ENCODE measurements at places on chromosomes 7 and 10.

DNA sequence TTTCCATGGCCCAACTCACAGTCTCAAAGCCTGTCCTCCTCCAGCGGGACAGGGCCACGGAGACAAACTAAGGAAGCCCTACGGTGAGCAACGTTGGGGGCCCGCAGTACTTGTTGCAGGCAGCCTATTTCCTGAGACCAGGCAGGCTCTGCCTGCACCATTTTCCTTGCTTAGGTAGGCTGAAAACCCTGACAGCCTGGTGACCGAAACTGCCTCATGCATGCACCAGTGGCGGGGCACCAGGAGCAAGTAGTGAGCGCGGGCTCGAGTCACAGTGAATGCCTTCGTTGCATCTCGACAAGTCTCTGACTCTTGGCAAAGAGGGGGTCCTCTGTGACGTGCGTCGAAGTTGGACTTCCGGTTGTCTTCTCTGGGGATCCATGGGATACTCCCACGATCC is 23.3 kb upstream of the ZNF273 start:
- no peak for DNase-seq

DNA sequence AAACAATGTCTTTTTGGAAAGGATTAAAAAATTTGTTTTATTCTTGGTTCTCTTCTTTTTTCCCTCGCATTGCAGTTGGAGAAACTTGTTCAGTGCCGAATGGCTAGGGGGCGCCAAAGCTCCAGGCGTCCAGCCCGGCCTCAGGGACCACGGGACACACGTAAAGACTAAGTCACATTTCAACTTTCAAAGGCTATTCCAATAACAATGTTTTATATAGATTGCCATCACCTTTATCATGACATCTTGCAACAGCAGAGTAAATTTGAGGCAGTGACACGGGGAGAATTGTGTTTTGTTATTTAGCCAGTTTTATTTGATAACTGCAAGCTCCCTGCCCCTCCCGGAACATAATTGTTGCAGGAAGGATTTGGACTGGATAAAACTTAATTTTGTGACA is 2.2 kb upstream of the IGFBP3 start:
- DNase-seq: no peak

- no peak for DNase-seq
Observed at GRCh38 chr7:159144758-159145489, at the start of gene VIPR2. Gene VIPR2 (minus strand): TSS chr7:159144867. CDS start chr7:159144771, 96 bp downstream.

DNA sequence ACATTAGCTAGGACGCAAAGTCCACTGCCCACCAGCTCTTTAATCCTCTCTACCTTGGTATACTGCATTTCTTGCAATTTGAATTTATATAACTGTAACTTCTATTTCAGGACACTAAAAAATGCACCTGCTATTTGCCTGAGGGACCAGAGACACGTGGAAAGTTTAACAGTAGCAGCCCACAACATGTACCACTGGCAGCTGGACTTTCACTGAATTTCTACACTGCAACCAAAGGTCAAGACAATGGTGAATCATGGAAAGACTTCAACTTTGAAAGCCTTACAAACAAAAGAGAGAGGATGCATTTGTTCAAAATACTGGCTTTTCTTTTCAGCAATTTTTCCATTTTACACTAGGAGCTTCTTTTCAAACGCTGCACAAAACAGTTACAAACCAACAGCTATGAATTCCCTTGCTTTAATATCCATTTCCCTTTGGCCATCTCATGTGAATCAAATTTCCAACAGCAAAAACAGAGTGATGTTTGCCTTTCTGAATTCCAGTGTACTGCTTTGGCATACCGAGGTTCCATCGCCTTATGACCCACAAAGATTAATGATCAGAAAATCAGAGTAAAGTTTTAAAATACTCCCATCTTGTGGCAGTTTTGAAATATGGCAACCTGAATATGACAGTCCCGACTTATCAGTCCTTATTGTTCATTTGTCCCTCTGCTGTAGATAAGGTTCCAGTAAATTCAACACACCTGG is 29.9 kb upstream of the HNRNPH3 start:
- peak; percentile 2 for DNase-seq

GRCh38 chr10:78406648-78407008 is 373.0 kb downstream of the RPS24 start:
- no peak for DNase-seq

GRCh38 chr10:22230158-22230833 is 12.5 kb upstream of the EBLN1 start:
- peak; percentile 83 for DNase-seq

- DNase-seq: no peak
Observed at GRCh38 chr7:137110091-137110509, 233.4 kb downstream of the PTN start.

DNA sequence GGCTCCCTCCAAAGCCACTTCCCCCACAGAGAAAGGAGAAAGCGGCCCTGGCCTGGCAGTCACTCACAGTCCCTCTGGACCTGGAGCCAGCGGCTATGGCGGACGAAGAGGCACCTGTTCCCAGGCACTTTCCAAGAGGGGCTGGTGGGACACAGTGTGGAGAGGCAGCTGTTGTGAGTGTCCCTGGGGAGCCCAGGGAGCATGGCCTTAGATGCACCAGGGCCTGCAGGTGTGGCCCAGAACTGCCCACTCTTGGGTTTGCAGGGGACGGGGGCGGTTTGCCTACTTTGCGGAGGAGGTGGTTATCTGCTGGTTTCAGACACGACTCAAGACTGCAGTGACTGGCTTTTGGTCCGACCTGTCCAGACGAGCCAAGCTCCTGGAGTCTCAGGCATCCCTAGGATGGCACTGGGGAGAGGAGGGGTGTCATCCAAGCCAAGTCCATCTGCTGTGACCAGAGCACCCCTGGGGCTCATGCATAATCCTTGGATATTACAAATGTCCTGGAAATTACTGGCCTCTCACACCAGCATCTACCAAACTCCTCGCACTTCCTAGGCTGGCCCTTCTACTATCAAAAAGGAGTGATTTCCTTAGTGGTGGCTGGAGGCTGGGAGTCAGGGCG is 18.4 kb downstream of the CTBP2 start:
- no peak for DNase-seq

- DNase-seq: no peak
Observed at GRCh38 chr7:54857294-54857693, 98.3 kb upstream of the SEC61G start.

- no peak for DNase-seq
Observed at GRCh38 chr7:132666071-132666773, 90.0 kb upstream of the PLXNA4 start.

- no peak for DNase-seq
Observed at GRCh38 chr7:101733713-101734475, 83.5 kb upstream of the CUX1 start.

GRCh38 chr7:137454767-137455166 is 111.2 kb upstream of the PTN start:
- DNase-seq: no peak

DNA sequence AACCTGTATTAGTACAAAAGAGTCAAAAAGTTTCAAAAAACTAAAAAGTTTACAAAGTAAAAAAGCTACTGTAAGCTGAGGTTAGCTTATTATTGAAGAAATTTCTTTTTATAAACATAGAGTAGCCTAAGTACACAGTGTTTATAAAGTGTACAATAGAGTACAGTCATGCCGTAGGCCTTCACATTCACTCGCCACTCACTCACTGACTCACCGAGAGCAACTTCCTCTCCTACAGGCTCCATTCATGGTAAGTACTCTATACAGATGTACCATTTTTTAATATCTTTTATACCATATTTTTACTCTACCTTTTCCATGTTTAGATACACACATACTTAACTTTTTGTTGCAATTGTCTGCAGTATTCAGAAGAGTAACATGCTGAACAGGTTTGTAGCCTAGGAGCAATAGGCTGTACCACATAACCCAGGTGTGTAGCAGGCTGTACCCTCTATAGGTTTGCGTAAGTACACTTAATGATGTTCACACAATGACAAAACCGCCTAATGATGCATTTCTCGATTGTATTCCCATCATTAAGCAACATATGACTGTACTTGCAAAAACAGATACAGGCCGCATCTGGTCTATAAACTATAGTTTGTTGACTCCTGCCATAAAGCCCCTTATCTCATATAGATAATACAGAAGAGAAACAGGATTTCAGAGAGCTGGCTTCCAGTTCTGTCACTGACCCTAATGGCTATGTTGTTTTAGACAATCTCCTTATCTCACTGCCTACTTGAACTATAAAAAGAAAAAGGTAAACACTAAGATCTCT is 438.8 kb downstream of the HTR7 start:
- no peak for DNase-seq

GRCh38 chr10:97805949-97806348 is 34.1 kb upstream of the SFRP5 start:
- DNase-seq: no peak

DNA sequence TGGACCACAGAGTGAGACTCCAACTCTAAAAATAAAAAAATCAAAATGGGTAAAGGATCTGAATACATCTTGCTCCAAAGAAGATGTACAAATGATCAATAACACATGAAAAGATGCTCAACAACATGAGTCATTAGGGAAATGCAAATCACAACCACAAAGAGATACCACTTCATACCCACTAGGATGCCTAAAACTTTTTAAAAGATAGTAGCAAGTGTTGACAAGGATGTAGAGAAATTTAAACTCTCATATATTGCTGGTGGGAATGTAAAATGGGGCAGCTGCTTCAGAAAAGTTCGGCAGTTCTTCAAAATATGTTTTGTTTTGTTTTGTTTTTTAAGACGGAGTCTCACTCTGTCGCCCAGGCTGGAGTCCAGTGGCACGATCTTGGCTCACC is 45.7 kb upstream of the GTF2IRD1 start:
- DNase-seq: no peak

DNA sequence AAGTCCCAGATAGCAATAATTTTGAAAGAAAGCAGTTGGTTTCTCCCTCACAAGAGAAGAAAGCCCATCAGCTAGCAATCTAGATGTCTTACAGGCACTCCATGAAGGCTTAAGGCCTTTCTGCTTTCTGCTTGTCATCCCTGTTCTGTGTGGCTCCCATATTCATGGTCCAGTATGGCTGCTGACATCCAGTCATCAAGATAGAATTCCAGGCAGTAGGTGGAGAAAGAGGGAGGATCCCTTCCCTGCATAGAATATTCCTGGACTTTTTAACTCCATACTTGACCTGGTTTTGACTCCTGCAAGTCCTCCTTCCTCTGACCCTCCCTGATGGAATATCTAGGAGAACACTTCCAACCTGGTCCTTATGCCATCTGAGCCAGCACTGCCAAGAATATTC is 389.9 kb upstream of the AKR1E2 start:
- no peak for DNase-seq

DNA sequence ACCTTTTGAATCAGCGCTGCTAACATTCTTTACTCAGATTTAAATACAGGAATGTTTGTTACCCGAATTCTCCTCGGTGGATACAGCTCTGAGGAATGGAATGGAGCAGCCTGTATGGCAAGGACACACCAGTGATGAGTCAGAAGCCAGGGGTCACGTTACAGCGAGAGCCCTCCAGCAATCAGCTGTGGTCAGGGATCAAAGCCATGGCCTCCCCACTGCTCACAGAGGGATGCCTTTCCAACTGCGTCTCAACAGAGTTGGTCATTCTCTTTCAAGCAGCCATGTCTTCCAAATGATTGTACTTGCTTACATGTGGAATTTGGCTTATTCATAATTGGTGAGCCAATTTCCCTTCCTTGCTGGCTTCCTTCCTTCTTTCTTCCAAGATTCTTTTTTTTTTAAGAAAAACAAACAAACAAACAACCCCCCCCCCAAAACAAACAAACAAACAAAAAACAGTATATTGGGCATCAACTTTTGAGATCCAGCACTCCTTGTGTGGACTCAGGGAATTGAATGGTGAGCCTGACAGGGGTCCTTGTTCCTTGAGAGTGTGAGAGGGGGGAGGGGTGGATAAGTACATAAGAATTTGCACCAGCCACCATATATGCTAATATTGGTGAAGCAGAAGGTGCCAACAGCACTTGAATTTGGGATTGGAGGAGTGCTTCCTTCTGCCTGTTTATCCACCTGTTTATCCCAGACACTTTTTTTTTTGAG is 100.2 kb downstream of the ATXN7L1 start:
- DNase-seq: no peak

GRCh38 chr7:114930829-114931655 is 9.1 kb downstream of the MDFIC start:
- DNase-seq: no peak

- no peak for DNase-seq
Observed at GRCh38 chr7:109639561-109639960, 1069.9 kb downstream of the DNAJB9 start.

- no peak for DNase-seq
Observed at GRCh38 chr7:38373155-38373554, 99.7 kb upstream of the TARP start.

DNA sequence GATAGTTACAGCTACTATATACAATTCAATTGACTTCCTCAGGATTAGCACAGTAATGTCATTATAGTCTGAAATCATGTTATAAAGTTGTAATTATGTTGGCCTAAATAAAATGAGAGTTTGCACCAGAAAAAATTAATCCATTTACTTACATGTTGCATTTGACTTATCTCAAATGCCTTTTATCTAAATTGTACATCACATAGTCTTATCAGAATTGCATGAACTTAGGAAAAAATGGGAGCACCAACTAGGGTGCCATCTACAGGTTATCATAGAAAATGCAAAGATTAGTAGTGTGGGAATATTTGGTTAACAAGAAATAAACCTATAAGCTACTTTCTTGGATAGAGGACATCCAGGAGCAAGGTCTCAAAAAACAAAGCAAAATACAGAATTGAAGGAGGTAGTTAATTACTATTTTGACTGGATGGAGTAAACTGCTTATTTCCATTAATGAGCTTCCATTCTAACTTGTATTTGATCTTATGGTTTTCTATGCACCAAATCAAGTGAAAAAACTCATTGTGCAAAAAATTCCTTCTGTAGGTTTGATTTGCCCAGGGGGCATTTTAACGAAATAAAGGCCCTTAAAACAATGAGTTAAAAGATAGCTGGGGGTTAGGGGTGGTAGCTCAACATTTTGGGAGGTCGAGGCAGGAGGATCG is 60.0 kb upstream of the ORC5 start:
- DNase-seq: no peak

- no peak for DNase-seq
Observed at GRCh38 chr10:101027106-101027720, 3.7 kb downstream of the PDZD7 start.

- no peak for DNase-seq
Observed at GRCh38 chr10:113914956-113915355, 60.5 kb downstream of the NHLRC2 start.

- DNase-seq: no peak
Observed at GRCh38 chr10:129927351-129928120, 36.5 kb downstream of the EBF3 start.

- DNase-seq: no peak
Observed at GRCh38 chr10:31584098-31584631, 265.1 kb downstream of the ZEB1 start.

DNA sequence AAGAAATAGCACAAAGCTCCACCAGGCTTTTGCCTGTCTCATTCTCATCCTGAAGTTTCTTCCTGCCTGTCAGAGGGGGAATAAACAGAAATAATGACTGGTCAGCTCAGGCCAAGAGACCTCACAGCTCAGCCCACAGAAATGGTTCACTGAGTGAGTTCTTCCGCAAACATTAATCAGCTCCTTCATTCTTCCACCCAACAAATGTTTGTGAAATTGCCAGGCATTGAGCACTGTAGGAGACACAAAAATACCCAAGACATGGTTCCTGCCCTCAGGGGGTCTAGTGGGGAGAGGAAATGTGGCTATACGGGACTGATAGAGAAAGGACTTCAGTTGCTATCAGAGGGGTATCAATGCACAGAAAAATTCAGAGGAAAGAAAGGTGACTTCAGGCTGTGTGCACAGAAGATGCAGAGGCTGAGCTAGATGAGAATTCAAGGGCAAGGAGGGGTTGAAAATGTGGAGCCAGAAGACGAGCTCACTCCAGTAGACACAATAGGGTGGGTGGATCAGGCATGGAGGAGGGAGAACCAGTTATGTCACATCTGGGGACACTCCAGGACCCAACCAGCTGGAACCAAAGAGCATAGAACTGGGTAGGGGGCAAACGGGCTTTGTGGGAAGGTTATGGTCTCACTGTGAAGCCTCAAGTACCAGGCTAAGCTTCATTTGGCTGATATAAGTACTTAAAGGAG is 20.9 kb downstream of the MYOF start:
- DNase-seq: no peak
